GM23338 (cell line): ENCODE measurements at places on chromosomes 12 and 14. TPM values are rescaled to one million over a fixed set of nuclear protein-coding genes. Genes with fewer than 3 reads are reported as not detected.
A peak's percentile ranks its signal among the peaks of the same experiment; 100 is the strongest.

DNA sequence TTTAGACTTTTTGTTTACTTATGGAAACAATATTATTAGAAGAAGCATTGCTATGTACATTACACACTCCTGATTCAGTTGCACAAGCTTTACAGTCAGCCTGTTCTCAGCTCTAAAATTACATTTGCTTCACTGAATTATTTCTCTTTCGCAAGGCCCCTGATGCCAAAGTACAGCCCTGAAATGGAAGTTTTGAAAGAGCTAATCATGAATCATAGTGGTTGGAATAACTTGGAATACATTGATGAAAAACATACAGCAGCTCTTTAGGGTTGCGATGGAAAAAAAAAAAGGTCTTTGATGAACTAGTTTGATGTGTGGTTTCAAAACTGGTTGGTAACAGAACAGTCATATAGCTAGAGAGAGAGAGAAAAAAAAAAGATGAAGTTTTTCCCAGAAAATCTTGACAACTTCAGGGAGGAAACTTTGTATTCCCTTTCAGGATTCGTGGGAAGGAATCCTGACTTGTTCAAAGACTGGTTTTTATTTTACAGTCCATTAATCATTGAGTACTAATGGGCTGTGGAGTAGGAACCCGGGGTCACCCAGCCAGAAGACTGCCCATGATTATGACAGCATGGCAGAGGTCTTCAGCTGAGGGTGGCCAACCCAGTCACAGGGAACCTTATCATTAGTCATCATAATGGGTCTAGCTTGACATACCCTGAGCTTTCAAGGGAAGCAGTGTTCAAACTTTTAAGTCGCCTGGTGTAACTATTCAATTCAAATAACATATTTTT, 460.1 kb downstream of the NAV3 start:
- no peak for DNase-seq

- peak; percentile 46 for DNase-seq
Observed at GRCh38 chr14:36507847-36508417, 12.1 kb downstream of the NKX2-1 start.

GRCh38 chr14:36268121-36268520, 52.3 kb downstream of the MBIP start:
- DNase-seq, result no peak

DNA sequence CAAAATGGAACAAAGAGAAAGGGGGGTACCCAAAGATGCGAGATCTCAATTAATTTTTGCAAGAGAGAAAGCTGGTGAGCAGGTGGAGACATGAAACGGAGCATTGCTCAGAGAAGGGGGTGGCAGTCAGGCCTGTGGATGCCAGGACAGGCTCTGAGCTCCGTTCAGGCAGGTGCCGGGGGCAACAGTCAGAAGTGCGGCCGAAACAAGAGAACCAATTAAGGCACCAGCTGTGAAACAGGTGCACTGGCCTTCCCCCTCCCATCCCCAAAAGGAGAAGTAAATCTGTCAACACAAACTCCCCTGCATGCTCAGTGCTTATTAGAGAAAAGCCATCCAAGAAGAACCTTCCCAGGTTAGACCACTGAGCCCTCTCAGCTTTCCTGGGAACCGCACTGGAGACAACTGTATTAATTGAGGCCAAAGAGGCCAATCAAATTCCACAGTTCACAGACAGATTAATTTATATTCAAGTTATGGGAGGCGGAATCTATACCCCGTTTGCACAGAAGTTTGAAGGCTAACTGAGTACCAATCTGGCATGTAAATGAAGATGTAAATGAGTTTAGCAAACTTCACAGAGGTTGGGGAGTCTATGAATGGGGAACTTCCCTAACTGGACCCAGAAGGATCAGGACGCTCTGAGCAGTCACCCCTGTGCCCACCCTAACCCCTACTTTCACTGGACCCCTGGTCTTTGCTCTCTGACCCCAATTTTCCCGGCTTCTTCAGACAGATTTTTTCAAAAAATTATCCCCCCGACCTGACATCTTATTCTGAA, 20.9 kb downstream of the OAS2 start:
- no peak for DNase-seq

- DNase-seq, result no peak
Observed at GRCh38 chr14:44639781-44640385, 132.8 kb upstream of the FSCB start.

GRCh38 chr12:31005944-31006361, 67.7 kb upstream of the DDX11 start:
- DNase-seq, result no peak

DNA sequence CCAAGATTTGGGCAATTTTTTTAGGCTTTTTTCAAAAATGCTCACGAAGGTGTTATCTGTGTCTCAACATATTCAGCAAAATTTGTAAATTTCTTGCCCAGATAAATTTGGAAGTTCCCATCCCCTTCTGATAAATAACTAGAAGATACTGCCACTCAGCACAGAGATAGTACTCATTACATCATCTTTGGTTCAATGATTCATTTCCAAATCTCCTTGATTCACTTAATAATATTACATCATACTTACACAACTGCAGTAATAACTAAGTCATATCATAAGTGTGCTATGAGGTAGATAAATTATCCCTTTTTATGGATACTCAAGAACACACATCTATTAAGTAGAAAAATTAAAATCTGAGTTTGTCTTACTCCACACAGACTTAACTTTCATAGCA, 89.4 kb downstream of the RPAP3 start:
- DNase-seq, result no peak

GRCh38 chr12:49357103-49357678, 10.1 kb upstream of the SPATS2 start:
- peak; percentile 69 for DNase-seq

DNA sequence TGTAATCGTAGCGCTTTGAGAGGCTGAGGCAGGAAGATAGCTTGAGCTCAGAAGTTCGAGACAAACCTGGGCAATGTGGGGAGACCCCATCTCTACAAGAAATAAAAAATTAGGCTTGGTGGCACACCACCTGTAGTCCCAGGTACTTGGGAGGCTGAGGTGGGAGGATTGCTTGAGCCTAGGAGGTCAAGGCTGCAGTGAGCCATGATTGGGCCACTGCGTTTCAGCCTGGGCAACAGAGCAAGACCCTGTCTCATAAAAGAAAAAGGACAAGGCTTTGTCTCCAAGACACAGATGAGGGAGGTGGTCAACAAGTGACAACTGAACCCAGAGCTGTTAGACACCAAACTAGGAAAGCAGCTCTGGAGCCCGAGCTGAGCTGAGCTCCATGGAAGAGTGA, 14.5 kb upstream of the TAMALIN start:
- no peak for DNase-seq

- DNase-seq, result no peak
Observed at GRCh38 chr14:35043046-35043445, 3.0 kb upstream of the FAM177A1 start.

DNA sequence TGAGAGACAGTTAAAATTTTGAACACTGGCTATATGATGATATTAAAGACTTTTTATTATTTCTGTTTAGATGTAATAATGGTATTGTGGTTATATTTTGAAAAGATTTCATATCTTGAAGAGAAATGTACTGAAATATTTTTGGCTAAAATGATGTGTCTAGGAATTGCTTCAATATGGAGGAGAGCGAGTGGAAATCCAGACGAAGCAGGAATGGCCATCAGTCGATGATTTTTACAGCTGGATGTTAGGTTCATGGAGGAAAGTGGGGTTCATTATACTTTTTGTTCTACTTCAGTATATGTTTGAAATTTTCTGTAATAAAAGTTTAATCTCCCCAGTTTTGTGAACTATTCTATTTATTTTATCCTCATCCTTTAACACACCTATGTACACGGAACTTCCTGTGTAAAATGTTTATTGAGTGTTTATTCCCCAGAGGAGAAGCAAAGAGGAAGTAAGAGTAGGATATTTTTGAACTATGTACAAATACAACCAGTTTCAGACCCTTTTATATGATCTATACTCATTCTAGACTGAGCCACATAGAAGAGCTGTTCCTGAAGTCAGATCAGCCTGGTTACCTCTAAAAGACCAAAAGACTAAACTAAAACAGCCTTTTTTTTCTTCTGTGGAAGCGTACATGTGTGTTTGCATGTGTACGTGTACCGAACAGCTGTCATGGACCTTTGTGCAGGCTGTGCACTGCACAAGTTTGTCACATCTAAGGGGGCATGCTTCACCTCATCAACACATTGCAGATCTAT, 211.0 kb upstream of the NUDT4 start:
- DNase-seq, result no peak

DNA sequence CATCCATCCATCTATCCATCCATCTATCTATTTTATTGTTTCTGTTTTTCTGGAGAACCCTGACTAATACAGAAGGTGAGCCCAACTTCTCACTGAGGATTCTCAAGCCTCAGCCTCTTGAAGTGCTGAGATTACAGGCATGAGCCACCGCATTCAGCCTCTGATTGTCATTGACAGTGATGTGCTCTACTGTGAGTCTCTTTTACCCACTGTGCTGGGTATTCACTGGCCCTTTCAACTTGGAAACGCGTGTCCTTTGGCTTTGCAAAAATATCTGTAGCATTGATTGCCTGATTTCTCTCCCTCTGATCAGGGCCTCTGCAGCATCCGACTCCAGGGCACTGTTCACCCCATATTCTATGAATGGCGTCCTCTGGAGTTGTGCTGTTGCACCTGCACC, 29.6 kb upstream of the TCL1B start:
- DNase-seq, result no peak

GRCh38 chr12:56479625-56480024, 8.3 kb downstream of the GLS2 start:
- no peak for DNase-seq

DNA sequence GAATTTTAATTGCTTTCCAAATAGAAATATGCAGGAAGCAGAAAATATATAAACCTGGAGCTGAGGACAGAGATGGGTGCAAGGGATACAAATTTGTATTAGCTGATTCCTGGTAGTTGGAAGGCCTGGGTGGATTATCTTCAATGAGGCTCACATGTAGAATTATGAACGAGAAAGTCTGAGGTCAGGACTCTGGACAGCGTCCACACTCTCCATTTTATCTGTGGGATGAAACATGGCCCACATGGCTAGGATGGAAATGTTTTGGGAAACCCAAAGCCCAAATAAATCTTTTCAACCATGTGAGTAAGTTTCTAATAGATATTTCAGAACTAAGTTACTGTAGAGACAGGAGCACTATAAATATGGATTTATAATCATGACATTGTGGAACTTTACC, 256.1 kb downstream of the APAF1 start:
- DNase-seq, result no peak

DNA sequence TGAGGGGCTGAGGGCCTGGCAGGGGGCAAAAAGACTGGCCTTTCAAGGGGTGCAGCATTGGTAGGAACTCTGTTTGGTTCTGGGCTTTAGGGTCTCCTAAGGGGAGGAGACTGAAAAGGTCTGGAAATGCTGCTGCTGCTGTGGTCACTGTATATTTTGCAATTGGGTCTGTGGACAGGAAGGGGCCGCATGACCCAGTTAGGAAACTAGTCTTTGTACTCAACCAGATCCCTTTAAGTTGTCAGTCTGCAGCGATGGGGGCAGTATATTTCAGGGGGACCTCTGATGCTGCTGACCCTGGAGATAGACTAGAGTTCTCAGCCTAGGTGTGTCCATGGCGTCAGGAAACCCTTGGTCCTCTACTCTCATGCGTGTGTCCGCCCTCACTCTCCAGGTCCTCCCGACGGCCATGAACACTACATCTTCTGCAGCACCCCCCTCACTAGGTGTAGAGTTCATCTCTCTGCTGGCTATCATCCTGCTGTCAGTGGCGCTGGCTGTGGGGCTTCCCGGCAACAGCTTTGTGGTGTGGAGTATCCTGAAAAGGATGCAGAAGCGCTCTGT, 4.0 kb downstream of the LTB4R start:
- no peak for DNase-seq

- DNase-seq, result no peak
Observed at GRCh38 chr14:84591827-84592445, 938.0 kb upstream of the FLRT2 start.

- DNase-seq, result no peak
Observed at GRCh38 chr12:111442301-111443045, 36.8 kb downstream of the SH2B3 start.

- DNase-seq, result no peak
Observed at GRCh38 chr12:106000382-106001104, 138.2 kb downstream of the NUAK1 start.

DNA sequence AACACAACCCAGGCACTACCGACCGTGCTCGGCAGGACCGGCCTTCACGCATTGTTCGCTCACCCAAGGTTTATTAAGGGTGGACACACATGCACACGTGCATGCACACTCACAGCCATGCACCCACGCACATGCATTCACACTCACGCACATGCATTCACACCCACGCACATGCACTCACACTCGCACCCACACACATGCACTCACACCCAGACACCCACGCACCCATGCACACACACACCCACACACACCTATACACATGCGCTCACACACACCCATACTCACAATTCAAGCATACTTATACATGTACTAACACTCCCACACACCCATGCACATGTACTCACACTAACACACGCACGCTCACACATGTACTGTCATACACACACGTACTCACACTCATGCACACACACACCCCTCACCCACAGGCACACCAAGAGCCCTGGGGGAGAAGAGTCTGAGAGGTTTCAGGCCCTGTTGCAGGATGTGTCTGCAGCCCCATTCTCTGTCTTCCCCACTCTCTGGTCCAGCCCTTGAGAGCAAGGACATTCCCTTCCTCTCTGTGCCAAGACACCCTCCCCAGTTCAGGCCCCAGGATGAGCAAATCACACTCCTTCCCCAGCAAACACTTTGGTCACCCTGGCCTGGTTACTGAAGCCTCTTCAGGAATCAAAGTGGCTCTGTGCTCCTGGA, 49.4 kb upstream of the BCL11B start:
- DNase-seq, result no peak

- DNase-seq, result no peak
Observed at GRCh38 chr14:104428860-104429259, 150.7 kb upstream of the C14orf180 start.

DNA sequence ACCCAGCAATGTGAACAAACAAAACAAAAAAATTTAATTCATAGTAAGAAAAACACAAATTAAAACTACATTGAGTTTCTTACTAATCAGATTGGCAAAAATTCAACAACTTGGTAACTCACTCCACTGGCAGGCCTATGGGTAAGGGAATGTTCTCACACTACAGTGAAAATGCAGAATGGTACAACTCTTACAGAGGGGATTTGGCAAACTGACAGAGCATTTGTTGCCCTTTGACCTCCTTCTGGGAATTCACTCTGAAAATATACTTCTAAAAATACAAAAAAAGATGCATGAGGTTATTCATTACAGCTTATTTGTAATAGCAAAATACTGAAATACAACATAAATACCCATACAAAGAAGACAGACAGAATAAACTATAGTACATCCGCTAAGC, 32.8 kb downstream of the ABCD2 start:
- DNase-seq, result no peak

GRCh38 chr12:44385964-44386363, 490.2 kb downstream of the NELL2 start:
- DNase-seq, result no peak

- DNase-seq, result no peak
Observed at GRCh38 chr12:94046626-94047410, 101.6 kb upstream of the PLXNC1 start.

- DNase-seq, result no peak
Observed at GRCh38 chr12:44431647-44432343, 444.3 kb downstream of the NELL2 start.

GRCh38 chr12:93778306-93778705, 101.1 kb downstream of the CRADD start:
- no peak for DNase-seq

- DNase-seq, result peak; percentile 71
Observed at GRCh38 chr12:120257041-120257821, 8.3 kb downstream of the PXN start.

USP44 gene
- 193 and 235 TPM in 2 replicates for polyA plus RNA-seq

ARG2 gene
- 38.6 and 42.7 TPM in 2 replicates for polyA plus RNA-seq

YY1 gene
- 126 and 128 TPM in 2 replicates for polyA plus RNA-seq

GNB3 gene
- polyA plus RNA-seq, result 3.6 and 5.4 TPM in 2 replicates

TAS2R42 gene
- not detected in 2 replicates for polyA plus RNA-seq

CISTR gene
- polyA plus RNA-seq, result not detected in 2 replicates

LRRC10 gene
- not detected in 2 replicates for polyA plus RNA-seq

NGB gene
- polyA plus RNA-seq, result 0.10 and 0.21 TPM in 2 replicates
